Caudate nucleus (tissue), 63 donors: ENCODE measurements at places on chromosomes 11 and 22.

- DNase-seq: no peak
Measured at GRCh38 chr22:24443668-24444067, 16.3 kb downstream of the ADORA2A start.

- no peak for DNase-seq
Measured at GRCh38 chr11:81574301-81574700, 1159.4 kb downstream of the FAM181B start.

GRCh38 chr22:25749420-25750169, 7.6 kb downstream of the MYO18B start:
- no peak for DNase-seq

DNA sequence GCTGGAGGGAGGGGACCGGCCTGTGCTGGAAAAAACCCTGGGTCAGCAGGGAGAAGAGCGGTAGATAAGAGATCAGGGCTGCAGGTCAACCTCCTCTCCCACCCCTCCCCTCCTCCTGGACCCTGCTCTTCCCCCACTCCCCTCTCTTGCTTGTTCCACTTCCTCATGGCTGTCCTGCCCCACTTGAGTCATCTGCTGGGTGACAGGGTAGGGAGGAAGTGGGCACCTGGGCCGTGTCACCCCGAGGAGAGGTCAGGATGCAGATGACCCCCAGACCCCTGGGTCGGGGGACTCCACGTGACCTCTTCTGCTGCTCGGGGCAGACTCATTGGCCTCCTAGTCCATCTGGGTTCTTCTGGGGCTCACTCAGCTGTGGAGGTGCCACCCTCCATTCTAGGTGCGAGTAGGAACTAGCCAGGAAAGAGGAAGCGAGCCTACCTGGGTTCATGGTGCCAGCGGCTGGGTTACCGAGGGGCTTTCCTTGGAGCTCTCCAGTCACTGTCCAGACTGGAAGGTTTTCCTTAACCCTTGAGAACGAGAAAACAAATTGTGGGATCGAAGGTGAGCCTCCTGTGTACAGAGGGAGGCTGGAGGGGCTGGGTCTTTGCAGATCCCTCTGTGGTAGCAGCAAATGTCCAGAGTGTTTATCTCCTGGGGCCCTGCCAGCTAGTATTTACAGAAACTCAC, 6.5 kb downstream of the APOL2 start:
- DNase-seq: no peak

DNA sequence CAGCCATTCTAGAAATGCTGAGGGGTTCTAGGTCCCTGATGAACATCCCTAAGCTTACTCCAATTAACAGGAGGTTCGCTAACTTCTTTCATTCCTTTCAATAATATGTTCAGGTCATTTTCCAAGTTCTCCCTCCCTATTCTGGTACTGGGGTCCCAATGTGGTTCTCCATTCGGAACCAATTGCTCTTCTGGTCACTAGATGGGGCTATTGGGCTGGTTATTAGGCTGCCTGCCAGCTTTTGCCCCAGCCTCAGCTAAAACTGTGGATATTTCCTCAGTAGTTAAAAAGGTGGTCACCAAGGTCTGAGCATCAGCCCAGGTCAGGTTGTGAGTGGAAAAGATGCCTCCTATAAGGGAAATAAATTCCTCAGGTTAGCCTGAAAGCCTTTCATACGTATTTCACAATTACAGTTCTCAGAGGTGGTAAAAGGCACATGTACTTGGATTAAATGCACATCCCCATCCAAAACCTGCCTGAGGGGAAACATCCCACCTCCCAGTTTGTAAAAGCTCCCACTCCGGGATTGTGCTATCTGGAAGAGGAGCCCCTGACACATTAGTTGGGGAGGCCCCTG, 161.1 kb upstream of the CCDC179 start:
- no peak for DNase-seq

DNA sequence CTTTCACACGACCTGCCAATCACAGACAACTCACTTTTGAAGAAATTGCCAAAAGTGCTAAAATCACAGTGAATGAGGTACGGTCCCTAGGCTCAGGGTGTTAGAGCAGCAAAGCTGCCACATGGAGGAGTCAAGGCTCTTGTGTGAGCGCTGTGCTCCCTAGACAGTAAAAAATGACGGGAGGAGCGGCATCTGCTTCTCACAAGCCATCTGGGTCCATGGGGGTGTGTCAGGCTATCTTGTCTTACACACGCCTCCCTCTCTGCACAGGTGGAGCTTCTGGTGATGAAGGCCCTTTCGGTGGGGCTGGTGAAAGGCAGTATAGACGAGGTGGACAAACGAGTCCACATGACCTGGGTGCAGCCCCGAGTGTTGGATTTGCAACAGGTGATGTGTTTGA, 14.8 kb downstream of the PSMD13 start:
- DNase-seq: no peak

DNA sequence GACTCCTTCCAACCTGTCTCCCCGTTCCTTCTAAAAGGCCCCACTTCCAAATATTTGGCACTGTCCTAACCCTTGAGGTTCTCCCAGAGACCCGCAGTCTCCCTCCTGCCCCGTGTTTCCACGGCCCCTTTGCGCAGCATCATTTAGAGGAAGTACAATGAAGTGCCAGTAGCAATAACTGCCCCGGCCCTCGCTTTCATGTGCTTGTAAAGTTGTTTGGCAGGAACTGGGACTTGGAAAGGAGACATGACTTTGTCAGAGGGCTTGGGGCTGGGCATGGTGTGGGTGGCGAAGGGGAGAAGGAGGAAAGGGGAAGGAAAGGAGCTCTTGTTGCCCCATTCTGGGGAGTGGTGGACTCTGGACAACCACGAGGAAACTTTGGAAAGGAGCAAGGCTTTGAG, 2.6 kb downstream of the CD44 start:
- DNase-seq: no peak
